Activated T-helper 2 cell treated with anti-CD3 and anti-CD28 coated beads, Interferon-gamma antibody, Interleukin-2, Interleukin-4, amounts not matched to agents 10 μg/mL and 5 μg/mL and 100 μg/mL, durations not matched to agents 14 hours and 24 hours and 36 hours (primary cell): ENCODE measurements at places on chromosomes 4 and X. TPM values are rescaled to one million over a fixed set of nuclear protein-coding genes. Genes with fewer than 3 reads are reported as not detected.

- DNase-seq = no peak
These were observed 56.7 kb downstream of the MID1IP1 start for GRCh38 chrX:38857736-38858523.

DNA sequence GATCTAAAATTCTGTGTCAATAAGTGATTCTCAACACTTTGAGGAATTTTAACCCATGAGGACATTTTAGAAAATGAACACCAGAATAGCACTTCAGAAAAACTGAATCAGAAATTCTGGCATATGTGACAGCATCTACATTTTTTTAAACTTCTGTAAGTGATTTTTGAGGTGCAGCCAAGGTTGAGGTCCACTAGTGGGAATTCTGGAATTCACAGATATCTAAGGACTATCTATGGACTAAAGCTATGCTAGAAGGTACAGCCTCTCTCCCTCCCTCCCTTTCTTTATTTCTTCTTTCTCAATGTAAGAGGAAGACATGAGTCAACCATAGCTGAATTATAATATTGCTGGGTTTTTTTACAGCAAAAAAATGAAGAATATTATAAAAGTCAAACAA is 508.2 kb upstream of the ATOH1 start:
- DNase-seq = no peak

DNA sequence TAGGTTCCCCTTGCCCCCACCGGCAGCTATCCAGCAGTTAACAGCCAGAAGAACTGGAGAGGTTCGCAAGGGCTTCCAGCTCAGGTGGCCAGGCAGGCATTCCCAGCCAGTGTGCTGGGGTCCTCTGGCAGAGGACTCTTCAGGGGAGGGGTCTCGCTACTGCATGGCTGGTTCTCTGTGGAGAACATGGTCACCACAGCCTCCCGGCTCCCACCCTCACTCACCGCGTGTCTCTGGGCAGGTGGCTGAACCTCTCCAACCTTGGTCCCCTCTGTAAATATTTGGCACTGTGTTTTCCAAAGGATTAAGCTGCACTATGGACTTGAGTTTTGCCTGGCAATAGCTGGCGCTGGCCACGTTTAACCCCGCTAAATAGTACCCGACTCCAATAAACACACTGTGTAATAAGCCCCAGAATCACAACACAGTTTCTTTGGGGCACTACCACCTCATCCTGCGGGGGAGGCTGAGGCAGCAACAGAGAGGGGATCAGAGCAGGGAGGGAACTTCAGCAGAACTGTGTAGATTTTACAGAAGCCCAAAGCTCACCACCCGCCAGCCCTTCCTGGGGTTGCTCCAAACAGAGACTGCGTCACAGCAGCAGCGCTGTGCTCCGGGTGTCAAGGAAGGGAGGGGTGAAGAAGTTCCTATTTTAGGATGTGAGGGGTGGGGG is 15.2 kb downstream of the BCOR start:
- DNase-seq = no peak

DNA sequence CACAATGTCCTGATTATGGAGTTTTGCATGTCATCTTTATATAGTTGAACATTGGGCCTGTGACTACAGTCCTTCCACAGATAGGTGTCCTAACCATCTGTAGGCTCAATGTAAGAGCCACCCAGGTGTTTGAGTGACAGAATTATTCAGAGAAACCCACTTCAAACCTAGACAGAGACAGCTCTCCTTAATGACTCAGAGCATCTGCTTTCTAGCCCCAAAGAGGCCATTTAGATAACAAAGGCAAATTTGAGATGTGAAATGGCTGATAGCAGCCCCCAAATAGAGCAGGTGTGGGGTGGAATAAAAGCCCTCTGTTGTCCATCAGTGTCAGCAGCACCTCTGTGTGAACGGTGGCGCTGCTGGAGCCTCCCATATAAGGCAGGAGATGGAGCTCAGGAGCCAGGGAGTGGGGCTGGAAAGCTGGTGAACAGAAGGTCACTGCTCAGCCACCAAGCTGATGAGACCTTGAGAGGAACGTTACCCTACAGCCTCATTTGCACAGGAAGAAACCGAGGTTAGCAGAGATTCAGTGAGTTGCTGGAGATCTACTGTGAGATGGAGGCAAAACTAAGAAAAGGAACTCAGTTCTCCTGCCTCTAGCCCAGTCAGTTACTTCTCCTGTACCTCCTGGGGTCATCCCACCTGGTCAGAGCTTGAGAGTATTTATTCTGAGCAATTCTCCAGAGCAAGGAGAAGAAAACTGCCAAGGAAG is 153.3 kb upstream of the LNX1 start:
- DNase-seq = no peak

DNA sequence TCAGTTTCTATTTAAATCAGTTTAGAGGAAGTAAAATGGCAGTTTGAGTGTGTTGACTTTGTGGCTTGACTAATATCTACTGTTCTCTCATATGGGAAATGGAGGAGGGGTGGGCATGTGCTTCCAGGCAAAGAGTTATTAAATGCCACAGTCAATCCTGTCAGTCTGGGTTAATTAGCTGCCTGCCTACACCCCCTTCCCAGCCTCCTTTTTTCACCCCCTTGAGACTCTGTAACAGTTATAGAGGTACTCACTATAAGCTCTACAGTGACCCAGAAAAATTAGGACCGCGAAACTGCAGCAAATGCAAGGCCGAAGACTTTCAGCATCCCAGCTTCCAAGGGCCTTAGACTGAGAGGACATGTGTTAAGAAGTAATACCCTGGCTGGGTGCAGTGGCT is 165.2 kb downstream of the CORIN start:
- no peak for DNase-seq

GRCh38 chrX:108090491-108091263 is 665 bp downstream of the PSMD10 start:
- no peak for DNase-seq

DNA sequence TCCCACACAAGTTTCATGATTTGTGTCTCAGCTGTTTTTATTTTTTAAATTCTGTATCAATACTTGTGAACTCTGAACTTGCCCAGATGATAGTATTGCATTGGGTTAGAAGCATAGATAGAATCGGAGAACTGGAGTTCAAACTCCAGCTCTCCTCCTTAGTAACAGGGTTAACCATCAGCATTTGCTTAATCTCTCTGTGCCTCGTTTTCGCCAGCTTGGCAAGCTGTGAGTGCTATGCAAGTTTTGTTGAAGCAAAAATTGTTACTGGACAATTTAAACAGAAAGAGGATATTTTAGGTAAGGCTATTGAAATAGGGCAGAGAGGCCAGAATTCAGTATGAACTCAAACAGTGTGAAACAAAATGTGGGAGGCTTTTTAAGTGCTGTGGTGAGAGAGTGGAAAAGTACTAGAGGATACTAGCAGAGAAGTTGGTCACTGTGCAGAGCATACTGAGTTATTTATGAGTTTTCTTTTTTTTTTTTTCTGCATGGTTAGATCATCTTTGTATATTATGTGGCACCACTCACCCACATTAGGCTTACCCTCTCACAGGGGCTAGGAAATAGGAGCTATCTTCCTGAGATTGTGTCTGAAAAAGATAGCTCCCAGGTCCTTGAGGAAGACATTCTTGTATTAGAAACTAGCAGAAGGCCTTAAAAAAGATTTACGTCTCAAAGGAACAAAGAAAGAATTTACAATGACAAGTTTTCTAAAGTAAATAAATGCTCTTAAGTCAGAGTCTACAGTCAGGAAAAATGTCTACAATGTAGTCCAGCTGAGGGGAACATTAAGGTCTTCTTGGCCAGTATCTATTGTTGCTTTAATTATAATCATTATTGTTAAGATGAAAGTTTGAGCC is 1126.6 kb downstream of the FAT4 start:
- DNase-seq = no peak

HMGB3 gene
- total RNA-seq = 52.6 and 60.8 TPM in 2 replicates

- no peak for DNase-seq
These were observed 9.0 kb upstream of the IGFBP7 start for GRCh38 chr4:57119054-57119651.

GRCh38 chrX:9765737-9766097 is at the start of gene GPR143:
TSS of gene GPR143 (minus strand) at chrX:9765847. CDS start at chrX:9765817, 30 bp downstream.
- DNase-seq = no peak
